Activated T-helper 1 cell treated with anti-CD3 and anti-CD28 coated beads, Interleukin-2, amount 50 U/mL, for 16 hours (primary cell): ENCODE measurements at places on chromosomes 1 and 21.

DNA sequence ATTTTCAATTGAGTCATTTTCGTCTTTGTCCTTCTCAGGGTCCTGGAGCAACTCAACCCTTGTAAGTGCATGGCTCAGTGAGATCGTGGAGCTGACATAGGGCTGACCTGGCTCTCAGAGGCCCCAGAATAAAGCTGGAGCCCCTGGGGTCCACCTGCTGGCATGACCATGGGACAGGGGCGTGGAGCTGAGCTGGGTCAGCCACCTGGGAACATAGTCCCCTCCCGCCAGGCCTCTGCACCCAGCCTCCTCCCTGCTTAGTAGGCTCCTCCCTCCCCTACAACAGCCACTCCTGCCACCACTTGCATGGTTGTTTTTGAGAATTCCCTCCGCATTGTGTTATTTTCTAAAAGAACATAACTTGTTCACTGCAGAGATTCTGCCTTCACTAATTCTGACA lies 3.1 kb upstream of the RIPK4 start:
- DNase-seq, result no peak

DNA sequence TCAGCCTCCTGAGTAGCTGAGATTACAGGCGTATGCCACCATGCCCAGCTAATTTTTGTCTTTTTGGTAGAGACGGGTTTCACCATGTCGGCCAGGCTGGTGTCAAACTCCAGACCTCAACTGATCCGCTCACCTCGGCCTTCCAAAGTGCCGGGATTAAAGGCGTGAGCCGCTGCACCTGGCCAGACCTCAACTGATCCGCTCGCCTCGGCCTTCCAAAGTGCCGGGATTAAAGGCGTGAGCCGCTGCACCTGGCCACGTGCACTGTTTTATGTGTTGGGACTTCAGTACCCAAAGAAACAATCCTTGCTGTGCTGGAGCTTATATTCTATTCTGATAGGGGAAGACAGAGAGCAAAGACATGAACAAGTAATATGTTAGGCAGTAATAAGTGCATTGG lies 10.1 kb downstream of the TRAF5 start:
- DNase-seq, result no peak

GRCh38 chr1:65894738-65895605 lies 102.3 kb downstream of the PDE4B start:
- DNase-seq, result no peak

DNA sequence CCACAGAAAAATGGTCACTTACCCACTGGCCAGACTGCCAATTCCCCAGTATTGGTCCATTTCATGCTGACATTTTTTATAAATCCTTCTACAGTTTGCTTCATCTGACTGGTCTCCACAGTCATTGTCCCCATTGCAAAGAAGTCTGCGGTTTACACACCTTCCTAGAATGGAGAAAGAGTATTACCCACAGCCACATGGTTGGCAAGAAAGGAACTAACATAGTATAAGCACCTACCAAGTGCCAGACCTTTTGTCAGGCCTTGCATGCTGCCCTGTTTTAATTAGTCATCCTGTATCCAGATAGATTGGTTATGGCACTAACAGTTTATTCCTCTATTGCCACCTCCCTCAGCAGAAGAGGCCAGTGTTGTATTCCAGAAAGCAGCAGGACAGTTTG lies 11.2 kb downstream of the C8B start:
- DNase-seq, result no peak

GRCh38 chr1:222921945-222922344 lies 107.1 kb downstream of the DISP1 start:
- DNase-seq, result no peak

- DNase-seq, result no peak
These were observed 880.2 kb downstream of the LTN1 start for GRCh38 chr21:28112511-28112910.

DNA sequence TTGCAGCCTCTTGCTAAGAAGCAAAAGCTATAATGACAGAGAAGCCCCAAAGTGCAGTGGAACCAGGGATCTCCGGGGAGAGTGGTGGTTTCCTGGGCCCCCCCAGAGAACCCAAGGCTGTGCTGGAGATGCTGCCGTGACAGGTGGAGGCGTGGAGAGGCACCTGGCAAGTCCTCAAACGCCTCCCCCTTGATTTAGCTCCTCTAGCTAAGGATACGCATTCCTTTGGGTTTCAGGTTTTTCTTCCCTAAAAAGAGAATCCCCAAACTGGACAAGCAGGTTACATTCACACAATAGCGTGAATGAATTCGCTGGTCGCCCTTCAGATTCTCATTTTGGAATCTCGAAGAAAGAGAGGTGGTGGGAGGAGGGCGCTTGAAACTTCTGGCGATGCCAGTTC lies 853 bp upstream of the ATP1A1 start:
- DNase-seq, result no peak

GRCh38 chr1:54310439-54311328 lies 95.5 kb downstream of the SSBP3 start:
- DNase-seq, result no peak

GRCh38 chr1:243917177-243917862 lies 67.3 kb upstream of the AKT3 start:
- no peak for DNase-seq

DNA sequence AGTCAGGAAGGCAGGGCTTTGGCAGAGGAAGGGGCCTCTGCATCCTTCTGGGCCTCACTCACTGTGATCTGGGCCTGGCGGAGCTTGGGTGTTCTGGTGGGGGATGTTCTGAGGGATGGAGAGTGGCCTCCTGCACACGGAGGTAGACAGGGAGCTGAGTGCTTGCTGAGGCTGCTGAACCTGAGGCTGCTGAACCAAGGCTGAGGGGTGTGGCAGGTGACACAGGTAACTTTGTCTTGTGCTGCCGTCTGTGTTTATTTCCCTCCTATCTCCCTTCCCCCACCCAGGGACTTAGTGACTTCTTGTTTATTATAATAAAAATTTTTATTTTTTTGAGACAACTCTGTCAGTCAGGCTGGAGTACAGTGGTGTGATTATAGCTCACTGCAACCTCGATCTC lies 37.7 kb upstream of the IFNLR1 start:
- DNase-seq, result no peak

DNA sequence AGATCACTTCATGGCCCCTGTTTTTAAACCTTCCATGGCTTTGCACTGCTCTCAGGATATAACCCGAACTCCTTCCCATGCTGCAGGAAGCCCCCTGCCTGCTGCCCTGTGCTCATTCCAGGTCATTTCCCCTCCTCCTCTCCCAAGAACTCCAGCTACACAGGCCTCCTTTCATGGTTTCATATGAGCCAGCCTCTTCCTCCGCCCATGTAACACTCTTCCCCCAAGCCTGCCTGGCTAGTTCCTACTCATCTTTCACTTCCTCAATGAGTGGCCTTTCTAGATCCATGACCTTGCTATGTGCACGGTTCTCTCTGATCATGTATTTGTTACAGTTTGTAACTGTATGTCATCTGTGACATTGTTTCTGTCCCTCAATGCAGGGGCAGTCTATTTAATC lies 3.1 kb upstream of the NCF2 start:
- no peak for DNase-seq

DNA sequence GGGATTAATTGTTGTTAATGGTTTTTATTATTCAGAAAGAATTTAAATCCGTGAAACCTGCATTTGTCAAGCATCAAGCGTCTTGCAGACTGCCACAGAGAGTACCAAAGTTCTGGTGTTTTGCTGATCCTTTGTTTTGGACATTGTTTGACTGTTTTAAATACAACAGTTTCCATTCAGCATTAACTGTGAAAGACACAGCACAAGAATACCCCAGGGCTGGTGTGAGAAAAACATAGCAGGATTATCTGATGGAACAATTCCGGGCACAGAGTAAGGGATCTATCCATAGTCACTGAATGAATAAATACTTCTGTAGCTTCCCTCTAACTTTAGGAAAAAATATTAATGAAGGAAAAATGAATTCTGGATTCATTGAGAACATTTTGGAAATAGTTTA lies 202.3 kb downstream of the LTN1 start:
- DNase-seq, result no peak

DNA sequence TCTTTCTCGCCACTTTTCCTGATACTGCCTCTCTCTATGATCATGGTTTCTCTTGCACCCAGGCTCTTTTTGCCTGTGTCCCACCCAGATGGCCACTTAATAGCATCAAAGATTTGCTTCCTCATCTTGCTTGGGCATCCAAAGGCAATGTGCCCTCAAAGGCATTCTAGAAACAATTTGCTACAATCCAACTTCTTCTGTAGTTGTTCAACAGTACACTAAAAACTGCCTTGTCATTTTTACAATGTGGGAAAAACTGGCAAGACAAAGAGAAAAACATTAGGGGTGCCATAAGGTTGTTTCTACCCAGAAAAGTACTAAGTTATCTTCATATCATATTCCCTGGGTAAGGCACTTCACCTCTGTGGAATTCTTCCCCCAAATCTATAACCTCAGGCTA lies 16.5 kb upstream of the KLF18 start:
- no peak for DNase-seq

DNA sequence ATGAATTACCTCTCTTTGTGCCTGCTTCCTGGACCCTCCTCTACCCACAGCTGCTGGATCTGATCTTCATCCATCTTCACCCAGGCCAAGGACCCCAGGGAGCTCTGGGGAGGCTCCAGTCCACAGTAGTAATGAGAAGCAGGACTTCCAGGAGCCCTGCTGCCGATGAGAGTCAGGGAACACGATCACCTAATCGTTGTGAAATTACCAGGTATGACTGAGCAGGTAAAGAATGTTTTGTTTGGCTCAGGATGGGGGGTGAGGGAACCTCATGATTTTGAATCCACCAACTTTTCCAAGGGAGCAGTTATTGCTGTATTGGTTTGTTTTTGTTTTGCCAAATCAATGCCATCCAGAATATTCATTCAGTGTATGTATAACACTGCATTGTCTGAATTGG lies 454.0 kb downstream of the PLPP3 start:
- no peak for DNase-seq

GRCh38 chr1:181064011-181064623 lies 24.4 kb upstream of the IER5 start:
- DNase-seq, result no peak

DNA sequence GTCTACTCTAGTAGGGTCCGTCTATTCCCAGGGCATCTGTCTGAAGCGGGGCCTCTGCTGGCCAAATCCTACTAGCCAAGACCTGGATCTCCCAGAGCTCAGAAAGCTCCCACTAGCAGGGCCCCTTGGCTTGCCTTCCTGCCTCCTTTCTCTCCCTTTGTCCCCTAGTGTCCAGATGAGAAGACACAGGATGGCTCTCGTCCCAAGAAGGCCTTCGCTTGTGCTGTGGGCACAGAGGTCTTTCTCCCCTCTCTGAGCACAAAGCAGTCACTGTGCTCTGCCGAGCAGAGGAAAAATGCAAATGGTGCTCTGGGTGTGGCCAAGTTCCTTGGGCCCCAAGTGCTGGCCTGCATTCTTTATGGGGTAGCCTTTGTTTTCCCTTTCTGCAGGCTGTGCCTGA lies 13.0 kb upstream of the GPR137B start:
- no peak for DNase-seq

DNA sequence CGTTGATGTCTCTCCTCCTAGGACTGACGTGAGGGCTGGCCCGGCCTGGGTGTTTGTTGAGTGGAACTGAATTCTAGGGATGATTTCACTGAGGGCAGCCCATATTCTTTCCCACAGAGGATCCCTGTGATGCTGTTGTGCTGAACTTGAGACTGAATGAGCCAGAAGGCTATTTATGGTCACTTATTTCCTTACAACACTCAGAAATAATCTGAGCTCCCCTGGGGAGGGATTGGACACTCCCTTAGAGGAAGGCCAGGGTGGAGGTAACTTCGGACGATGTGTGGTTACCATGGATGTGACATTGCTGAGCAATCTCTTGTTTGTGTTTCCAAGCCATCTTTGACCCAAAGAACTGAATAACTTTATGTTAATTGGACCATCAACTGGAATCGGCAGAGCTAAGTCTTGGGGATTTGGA lies 5.1 kb upstream of the TMCO4 start:
- no peak for DNase-seq

DNA sequence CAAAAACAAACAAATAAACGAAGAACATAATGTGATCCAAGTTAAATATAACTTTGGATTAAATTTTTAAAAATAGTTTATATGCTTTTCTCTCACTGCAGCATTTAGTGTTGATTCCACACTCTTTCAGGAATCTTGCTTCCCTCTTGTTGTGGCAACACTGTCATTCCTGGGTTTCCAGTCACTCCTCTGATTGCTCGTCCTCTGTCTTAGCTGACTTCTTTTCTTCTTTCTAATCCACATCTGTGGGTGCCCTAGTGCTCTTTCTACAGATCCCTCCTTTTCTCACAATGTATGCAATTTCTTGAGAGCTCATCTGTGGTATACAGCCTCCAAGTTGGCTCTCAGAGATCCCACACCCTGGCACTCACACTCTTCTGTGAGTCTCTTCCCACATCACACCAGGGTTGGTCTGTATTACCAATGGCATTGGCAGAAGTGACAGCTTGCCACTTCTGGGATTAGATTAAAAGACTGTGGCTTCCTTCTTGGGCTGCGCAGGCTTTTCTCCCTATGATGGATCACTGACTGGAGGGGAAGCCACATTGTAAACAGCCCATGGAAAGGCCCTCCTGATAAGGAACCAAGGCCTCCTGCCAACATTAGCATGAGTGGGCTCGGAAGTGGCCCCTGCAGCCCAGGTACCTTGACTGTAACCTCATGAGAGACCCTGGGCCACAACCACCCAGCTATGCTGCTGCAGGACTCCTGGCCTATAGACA lies 11.5 kb upstream of the MYOC start:
- DNase-seq, result no peak

DNA sequence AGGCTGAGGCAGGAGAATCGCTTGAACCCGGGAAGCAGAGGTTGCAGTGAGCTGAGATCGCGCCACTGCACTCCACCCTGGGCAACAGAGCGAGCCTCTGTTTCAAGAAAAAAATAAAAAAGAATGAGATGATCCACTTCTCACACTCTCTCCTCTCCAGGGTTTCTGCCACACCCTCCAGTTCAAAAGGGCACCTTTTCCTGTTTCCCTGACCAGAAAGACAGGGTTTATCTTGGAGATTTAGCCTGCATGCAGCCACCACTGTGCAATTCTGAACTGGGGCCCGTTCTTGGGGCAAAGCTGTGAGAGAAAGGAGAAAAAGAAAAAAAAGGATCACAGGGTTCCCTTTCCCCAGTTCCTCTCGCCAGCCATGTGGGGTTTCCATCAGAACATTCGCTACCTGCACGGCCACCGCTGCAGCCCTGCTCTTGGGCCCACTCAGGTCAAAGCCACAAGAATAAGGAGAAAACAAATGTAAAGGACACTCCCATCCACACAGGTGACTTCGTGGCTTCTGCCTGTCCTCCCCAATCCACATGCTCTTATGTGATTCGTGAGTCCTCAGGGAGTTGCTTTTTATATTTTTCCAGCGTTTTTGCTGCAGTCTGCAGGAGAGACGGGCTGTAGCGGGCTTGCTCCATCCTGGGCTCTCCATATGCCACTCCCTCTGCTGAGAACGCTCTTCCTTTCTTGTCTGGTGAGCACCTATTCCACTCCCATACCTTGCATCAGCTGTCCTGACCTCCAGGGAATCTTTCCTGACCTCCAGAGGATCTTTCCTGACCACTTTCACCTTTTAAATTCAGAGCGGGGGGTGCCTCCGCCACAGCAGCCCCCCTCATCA lies 26.4 kb downstream of the GNG4 start:
- DNase-seq, result no peak
